ENCODE measurements at places on chromosomes 16 and 17. TPM values are rescaled to one million over a fixed set of nuclear protein-coding genes. Genes with fewer than 3 reads are reported as not detected.

DNA sequence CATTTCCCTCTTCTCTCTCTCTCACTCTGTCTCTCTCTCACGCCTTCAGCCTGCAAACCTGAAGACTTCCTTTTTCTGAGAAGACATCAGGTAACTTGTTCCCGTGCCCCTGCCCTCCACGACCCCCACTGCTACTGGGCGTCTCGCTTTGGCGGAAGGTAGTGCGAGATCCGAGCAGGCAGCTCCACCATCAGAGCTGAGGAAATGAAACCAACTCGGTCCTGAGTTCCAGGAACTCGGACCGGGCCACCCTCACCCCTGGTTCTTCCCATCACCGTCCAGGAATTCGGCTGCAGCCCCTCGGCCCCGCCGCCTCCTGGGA, 585 bp downstream of the MLKL start:
- no peak for DNase-seq

DNA sequence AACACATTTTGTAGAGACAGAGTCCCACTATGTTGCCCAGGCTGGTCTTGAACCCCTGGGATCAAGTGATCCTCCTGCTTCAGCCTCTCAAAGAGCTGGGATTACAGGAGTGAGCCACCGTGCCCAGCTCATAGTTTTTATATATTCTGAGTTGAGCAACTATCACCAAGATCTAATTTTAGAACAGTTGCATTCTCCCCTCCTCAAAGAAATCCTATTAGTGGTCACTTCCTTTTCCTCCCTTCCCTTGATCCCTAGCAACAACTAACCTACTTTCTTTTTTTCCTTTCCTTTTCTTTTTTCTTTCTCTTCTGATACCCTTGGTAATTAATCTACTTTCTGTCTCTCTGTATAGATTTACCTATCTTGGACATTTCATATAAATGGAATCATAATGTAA, 61.5 kb upstream of the B4GALNT2 start:
- DNase-seq, result no peak

GRCh38 chr17:31275116-31275515, 21.9 kb downstream of the OMG start:
- no peak for DNase-seq

DNA sequence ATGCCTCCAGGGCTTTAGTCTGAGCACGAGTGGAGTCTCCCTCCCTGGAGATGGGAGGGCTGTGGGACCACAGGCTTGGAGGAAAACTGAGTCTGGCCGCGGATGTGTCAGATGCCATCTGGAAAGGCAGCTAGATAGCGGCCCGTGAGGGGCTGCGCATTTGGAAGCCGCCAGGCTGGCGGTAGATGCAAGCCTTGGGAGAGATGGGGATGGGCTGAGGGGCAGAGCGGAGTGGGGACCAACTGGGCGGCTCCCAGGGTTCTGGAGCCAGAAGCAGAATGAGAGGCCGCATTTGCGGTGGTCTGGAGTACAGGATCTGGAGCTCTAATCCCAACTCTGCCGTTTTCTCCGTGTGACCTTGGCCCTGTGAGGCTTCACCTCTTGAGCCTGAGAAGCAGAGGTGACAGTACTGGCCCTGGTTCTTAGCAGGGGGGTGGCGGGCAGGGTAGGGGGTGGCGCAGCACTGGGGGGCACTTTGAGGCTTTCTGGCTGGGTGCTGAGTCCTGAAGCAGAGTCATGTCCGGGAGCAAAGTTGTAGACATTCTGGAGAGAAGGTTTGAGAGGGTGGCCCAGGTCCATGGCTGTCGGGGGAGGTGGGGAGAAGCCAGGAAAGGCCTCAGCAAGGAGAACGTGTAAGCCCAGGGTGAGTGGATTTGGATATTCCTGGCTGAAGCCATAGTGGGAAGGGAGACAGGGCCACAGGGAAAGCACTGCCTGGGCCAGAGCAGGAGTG, 6.7 kb downstream of the INO80E start:
- no peak for DNase-seq

DNA sequence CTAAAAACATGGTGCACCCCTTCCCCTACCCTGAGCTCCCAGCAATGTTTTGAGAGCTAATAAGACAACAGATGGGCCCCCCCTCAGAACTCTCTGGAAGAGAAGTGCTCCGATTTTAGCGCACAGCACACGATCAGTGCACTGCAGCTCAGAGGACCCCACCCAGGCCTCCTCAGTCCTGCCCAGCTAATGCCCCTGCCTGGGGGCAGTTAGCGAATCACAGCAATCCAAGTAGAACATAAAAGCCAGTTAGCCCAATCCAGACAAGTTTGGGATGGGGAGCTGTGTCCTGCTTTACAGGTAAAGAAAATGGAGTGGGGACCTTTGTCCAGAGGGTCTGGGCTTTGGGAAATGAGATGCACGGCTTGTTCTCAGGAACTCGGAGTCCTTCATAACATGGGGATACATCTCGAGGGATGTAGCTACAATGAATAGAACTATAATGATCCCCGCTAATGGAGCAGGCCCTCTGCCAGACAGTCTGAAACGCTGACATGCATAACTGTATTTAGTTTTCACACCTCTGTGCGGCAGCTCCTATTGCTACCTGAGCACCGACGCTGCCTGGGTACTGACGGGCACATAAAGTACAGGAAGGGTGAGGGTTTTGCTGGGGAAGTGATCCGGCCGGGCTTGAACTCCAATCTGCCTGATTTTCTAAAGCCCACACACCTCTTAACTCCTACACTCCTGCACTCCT, 29.7 kb upstream of the CDC42EP4 start:
- DNase-seq, result no peak

DNA sequence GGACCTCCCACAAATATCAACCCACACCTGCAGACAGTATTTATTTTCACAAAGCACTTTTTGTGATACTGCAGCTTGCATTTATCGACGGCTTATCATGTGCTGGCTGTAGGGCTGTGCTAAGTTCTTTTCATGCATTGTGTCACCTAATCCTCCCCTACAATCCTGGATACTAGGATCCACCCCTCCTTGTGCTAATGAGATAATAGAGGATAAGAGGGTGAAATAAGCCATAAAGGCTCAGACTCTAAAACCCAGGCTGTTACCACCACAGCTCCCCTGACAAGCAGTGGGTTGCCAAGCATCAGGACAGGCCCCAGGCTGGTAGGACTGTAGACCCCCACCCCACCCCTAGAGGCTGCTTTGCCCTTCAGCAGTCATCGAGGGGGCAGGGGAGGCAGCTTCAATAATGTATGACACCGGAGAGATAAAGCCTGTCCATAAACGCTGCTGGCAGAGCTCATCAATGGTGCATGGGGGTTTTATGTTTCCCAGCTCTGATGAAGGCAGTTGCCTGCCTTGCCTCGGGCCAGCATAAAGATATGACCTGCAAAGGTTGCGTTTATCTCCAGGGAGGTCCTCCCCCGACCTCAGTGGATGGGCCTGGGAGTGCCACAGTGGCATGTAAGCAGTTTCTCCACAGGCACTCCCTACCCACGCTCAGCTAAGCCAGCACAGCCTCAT, 73.9 kb upstream of the C16orf82 start:
- DNase-seq, result no peak

DNA sequence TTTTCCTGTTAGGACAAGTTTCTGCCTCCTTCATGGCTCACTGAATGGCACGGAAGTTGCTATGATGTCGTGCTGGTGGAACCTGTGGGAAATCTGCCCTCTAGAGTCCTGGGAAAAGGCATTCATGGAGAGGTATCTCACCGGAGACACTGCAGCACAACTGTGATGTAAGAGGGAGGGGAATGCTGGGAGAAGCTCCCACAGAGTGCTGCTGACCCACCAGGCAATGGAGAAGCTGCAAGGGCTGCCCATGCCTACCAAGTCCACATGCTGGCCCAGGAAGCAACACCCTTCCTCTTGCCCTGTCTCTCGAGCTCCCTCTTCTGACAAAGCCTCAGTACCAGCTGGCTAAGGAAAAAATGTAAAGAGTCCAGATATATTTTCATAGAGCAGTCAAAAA, 45.2 kb upstream of the SLC5A11 start:
- DNase-seq, result no peak

The SULT1A4 gene
- polyA plus RNA-seq, result 9.9 TPM

- no peak for DNase-seq
Observed at GRCh38 chr16:71930013-71930563, 34.8 kb downstream of the IST1 start.

- no peak for DNase-seq
Observed at GRCh38 chr16:21946889-21947635, 6.1 kb upstream of the UQCRC2 start.

DNA sequence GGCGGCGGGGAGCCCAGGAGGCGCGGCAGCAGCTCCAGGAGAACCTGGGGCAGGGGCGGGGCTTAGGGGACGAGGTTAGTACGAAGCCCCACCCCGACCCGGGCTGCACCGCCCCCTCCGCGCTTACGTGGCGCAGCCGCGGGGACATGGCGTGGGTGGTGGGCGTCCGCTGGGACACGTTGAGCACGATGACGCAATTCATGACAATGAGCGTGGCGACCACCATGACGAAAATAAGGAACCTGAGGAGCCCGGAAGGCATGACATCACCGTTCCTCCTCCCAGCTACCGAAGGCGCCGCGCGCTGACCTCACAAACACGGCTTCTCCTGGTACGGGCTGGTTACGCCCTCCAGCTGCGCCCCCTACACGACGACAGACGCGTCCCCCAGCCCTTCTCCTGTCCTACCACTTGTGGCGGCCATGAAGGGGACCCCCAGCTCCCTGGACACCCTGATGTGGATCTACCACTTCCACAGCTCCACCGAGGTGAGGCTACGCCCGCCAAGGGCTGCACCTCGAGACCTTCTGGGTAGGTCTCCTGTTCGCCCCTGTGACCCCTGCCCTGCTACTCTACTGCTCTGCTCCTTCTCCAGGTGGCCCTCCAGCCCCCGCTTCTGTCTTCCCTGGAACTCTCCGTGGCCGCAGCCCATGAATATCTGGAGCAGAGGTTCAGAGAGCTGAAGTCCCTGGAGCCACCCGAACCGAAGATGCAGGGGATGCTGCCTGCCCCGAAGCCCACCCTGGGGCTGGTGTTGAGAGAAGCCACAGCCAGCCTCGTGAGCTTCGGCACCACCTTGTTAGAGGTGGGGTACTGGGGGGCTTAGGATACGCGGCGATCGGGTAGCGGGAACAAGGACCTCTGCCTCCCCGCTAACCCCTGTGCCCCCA, at the start of gene C17orf107:
Gene C17orf107, plus strand, starts transcription at position 196 of the 890 bp plus-strand sequence. Its CDS starts 227 bp downstream, at position 423.
- peak; percentile 49 for DNase-seq

All from right renal pelvis (tissue), 4 donors.